ENCODE measurements at places on chromosomes 6 and 20.
A peak's percentile ranks its signal among the peaks of the same experiment; 100 is the strongest.

GRCh38 chr6:163667372-163668060, 253.0 kb downstream of the QKI start:
- H3K27me3 ChIP-seq = no peaks in the 10 kb centered on the region
- no peaks in the 10 kb centered on the region for H3K36me3 ChIP-seq
- no peak overlapping the region for H3K27ac ChIP-seq

GRCh38 chr6:110296241-110297025, 61.7 kb downstream of the METTL24 start:
- H3K4me1 ChIP-seq = no peaks in the 10 kb centered on the region
- H3K4me3 ChIP-seq = no peak overlapping the region
- peaks cover 4% of the 10 kb centered on the region for H3K36me3 ChIP-seq
- DNase-seq = no peak
- no peaks in the 10 kb centered on the region for H3K27me3 ChIP-seq
- H3K27ac ChIP-seq = no peak overlapping the region

- no peak overlapping the region for H3K27ac ChIP-seq
- no peak overlapping the region for H3K4me3 ChIP-seq
- H3K4me1 ChIP-seq = no peaks in the 10 kb centered on the region
- no peak for DNase-seq
These were observed 168.5 kb upstream of the ID4 start for GRCh38 chr6:19668710-19669109.

DNA sequence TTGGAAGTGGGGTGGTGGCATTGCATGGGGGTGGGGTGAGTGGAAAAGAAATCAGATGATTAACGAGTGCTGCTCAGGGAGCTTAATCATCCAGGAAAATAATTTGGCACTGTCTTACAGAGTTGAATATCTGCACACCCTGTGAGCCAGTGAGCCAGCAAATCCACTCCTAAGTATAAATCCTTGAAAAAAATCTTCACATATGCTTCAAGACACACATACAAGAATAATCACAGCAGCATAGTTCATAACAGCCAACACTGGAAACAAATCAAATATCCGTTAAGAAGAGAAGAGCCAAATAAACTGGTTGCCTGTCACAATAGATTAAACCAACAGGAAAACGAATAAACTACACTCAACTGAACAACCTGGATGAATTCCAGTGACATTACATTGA, 62.8 kb downstream of the SAMD3 start:
- no peak overlapping the region for H3K27ac ChIP-seq
- no peak for DNase-seq
- no peaks in the 10 kb centered on the region for H3K27me3 ChIP-seq

DNA sequence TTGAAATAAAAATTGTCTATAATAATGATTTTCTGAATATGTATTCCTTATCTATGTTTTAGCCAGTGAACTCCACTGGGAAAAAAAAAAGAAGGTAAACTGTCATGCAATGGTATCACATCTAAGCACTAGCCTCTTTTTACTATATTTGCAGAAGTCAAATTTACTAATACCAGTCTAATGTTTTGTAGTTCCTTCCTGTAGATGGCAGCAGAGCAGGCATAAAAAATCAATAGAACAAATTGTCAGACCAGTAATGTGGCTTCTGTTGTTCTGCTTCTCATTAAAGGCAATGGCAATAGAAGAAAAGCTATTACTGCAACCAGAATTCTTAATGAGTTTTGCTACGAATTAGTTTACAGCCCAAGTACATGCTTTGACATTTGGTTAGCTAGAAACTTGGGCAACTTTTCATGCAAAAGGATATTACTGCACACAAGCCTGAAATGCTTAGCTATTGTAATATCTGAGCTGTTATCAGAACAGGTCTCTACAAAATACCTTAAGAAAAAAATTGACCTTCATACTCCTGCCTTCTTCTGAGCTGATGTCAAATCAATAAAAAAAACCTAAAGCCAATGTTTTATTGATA, 476.9 kb downstream of the KHDRBS2 start:
- H3K4me1 ChIP-seq = no peaks in the 10 kb centered on the region
- no peak overlapping the region for H3K27ac ChIP-seq
- H3K36me3 ChIP-seq = no peaks in the 10 kb centered on the region
- no peaks in the 10 kb centered on the region for H3K27me3 ChIP-seq

GRCh38 chr6:157079771-157080170, 243.5 kb downstream of the TMEM242 start:
- DNase-seq = no peak
- H3K36me3 ChIP-seq = peaks cover 4% of the 10 kb centered on the region
- H3K4me3 ChIP-seq = no peak overlapping the region
- H3K4me1 ChIP-seq = no peaks in the 10 kb centered on the region
- H3K27ac ChIP-seq = no peak overlapping the region

DNA sequence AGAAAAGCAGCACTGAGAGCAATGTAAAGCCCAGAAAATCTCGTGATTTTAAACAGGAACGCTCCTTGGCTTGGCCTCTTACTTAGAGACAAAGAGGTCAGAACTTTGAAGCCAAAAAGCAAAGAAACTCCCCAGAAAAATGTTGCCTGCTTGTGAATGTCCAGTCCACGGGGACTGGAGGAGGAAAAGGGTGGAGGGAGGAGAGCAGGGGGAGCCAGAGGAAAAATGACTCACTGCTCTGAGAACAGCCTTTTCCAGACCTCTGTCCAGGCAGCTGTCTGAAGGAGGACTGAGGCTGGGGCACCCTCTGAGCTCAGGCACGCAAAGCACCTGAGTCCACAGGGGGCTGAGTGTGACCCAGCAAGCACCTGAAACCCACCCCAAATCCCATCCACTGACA, 64.7 kb downstream of the TRAM2 start:
- H3K4me1 ChIP-seq = peaks cover 28% of the 10 kb centered on the region
- no peak overlapping the region for H3K4me3 ChIP-seq
- H3K36me3 ChIP-seq = peaks cover 18% of the 10 kb centered on the region
- peak; percentile 61 for DNase-seq
- H3K27me3 ChIP-seq = no peaks in the 10 kb centered on the region
- H3K27ac ChIP-seq = peak overlapping the region; percentile 90

DNA sequence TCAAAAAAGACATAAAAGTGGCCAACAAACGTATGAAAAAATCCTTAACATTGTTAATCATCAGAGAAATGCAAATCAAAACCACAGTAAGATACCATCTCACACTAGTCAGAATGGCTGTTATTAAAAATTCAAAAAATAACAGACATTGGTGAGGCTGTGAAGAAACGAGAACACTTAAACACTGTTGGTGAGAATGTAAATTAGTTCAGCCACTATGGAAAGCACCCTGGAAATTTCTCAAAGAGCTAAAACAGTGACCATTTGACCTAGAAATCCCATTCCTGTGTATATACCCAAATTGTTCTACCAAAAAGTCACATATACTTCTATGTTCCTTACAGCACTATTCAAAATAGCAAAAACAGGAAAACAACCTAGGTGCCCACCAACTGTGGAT, 24.9 kb upstream of the NT5E start:
- H3K27ac ChIP-seq = no peak overlapping the region
- DNase-seq = no peak
- no peaks in the 10 kb centered on the region for H3K27me3 ChIP-seq
- no peak overlapping the region for H3K4me3 ChIP-seq
- H3K4me1 ChIP-seq = no peaks in the 10 kb centered on the region

DNA sequence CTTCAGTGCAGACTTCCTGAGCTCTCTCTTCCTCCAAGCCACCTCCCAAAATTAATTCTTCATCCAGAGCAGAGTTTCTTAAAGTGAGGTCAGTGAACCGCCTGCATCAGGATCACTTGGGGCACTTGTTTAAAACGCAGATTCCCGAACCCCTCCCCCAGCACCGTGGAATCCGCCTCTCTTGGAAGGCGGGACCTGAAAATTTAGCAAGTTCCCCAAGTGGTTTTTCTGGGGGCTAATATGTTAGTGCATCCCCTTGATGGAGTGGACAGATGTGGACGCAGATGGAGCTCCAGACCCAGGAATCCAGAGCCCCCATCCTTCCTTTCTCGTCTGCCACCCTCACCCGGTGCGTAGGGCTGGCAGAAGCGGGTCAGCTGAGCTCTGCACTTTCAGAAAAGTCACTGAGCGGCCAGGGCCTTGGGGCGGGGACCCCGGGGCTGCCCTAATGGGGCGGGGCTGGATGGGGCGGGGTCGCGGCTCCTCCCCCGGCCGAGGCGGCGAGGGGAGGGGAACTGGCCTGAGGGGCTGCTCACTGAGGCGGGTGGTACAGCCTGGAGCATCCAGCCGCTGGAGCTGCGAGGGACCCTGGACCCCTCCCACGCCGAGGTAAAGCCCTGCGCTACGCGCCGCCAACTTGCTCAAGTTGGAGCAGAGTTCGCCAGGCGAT, at the start of the genes DEFB124 and REM1:
TSS of gene DEFB124 (minus strand) at position 370 of the 670 bp plus-strand sequence. CDS start 2,114 bp downstream, outside the sequence.
TSS of gene REM1 (plus strand) at position 531 of the 670 bp plus-strand sequence. CDS start 1,158 bp downstream, outside the sequence.
- H3K4me1 ChIP-seq = no peaks in the 10 kb centered on the region
- H3K27ac ChIP-seq = no peak within 1 kb of the TSS
- no peaks in the 10 kb centered on the region for H3K36me3 ChIP-seq

DNA sequence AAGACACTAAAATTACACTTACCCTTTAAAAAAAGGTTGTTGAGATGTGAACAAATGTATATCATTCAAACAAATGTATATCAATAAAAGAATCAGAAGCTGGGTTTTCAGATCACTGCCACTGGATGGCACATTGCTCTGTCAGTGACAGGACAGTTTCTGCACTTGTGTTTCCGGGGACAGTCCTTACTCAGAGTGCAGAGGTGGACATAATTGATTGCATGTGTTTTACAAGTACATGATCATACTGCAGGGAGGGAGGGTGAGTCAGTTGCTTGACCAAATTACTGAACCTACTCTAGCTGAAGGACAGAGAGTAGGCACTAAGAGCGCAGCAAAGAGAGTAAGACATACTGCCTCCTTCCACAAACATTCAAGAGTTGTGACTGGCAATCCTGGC, 302.3 kb downstream of the TENT5A start:
- no peak for DNase-seq
- no peaks in the 10 kb centered on the region for H3K27me3 ChIP-seq
- no peak overlapping the region for H3K4me3 ChIP-seq
- no peaks in the 10 kb centered on the region for H3K36me3 ChIP-seq
- H3K4me1 ChIP-seq = peaks cover 1% of the 10 kb centered on the region

- H3K4me3 ChIP-seq = no peak overlapping the region
- no peaks in the 10 kb centered on the region for H3K27me3 ChIP-seq
- DNase-seq = no peak
These were observed 221.3 kb downstream of the DLL1 start for GRCh38 chr6:170069611-170070010.

DNA sequence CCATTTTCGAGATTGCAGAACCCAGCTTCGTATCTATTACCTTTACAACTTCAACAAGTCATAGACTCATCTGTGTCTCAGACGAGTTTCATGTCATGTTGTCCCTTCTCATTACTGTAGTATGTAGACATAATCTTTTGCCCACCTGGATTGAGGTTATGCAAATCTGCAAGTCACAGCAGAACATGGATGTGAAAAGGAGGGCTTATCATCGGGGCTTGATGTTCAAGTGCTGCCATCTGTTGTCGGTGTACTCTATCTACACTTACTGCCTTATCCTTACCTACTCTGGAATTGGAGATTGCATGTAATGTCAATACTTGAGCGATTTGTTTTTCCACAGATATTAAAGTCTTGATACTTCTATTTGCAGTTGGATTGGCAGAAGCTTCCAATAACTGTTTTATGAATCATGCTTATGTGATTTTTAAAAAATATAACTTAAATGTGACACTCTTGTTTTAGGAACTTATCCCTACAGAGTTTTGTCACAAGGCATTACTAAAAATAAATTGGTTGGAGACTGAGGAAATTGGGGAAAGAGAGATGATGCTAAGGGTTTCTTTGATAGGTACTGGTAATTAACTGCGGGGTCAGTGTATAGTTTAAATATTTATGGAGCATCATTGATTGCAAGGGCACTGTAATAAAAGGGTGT, 3.0 kb upstream of the GOPC start:
- H3K4me3 ChIP-seq = no peak overlapping the region
- H3K27ac ChIP-seq = no peak overlapping the region
- peak; percentile 72 for DNase-seq
- no peaks in the 10 kb centered on the region for H3K4me1 ChIP-seq

GRCh38 chr6:144497650-144498049, 212.5 kb downstream of the UTRN start:
- H3K4me3 ChIP-seq = no peak overlapping the region
- H3K27ac ChIP-seq = no peak overlapping the region
- H3K36me3 ChIP-seq = peaks cover 5% of the 10 kb centered on the region

DNA sequence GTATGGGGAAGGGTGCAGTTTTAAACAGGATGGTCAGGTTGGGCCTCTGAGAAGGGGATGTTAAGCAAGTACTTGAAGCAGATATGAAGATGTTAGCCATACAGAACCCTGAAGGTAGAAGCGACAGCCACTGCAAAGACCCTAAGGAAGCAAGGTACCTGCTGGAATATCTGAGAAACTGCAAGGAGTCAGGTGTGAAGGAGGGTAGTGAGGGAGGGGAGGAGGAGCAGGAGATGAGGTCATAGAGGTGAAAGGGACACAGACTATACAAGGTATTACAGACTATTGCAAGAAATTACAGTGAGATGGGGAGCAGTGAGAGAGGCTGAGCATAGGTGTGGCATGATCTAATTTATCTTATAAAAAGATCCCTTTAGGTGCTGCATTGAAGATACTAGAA, 22.2 kb upstream of the DEFB112 start:
- H3K27me3 ChIP-seq = no peaks in the 10 kb centered on the region
- DNase-seq = no peak
- no peak overlapping the region for H3K4me3 ChIP-seq
- no peaks in the 10 kb centered on the region for H3K4me1 ChIP-seq
- H3K36me3 ChIP-seq = no peaks in the 10 kb centered on the region

DNA sequence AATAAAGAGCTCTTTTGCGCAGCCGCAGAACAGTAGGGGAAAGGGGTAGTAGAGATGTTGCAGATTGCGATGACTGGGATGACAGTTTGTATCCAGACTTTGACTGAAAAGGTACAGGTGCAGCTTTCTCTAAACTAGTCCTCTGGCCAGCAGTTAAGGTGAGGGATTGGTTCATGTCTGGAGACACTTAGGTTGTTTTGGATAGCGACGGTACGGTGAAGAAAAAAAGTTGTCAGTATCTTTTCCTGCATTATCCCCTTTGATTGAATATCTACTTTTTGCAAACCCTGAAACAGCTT, 537 bp downstream of the PRR3 start:
- no peaks in the 10 kb centered on the region for H3K27me3 ChIP-seq
- H3K4me3 ChIP-seq = peak overlapping the region; percentile 96
- H3K27ac ChIP-seq = peak overlapping the region; percentile 61
- DNase-seq = peak; percentile 50

DNA sequence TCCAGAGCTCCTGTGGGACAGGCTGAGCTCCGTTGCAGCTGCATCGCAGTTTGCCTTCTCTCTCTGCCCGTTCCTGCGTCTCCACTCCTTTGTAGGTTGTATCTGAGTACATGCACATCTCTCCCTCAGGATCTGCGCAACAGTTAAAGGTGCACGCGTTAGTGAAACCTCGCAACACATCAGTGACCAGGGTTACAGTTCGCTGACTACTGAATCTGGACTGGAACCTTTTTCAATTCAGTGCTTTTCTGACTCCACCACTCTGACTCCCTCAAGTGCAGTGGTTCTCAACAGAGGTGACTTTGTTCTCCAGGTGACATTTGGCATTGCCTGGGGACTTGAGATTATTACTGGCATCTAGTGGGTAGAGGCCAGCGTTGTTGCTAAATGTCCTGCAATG, 44.0 kb downstream of the UST start:
- no peaks in the 10 kb centered on the region for H3K36me3 ChIP-seq
- DNase-seq = no peak
- H3K4me3 ChIP-seq = no peak overlapping the region
- no peaks in the 10 kb centered on the region for H3K27me3 ChIP-seq
- no peak overlapping the region for H3K27ac ChIP-seq
- H3K4me1 ChIP-seq = no peaks in the 10 kb centered on the region
